ENCODE measurements at places on chromosomes 1 and 21.
A peak's percentile ranks its signal among the peaks of the same experiment; 100 is the strongest.

DNA sequence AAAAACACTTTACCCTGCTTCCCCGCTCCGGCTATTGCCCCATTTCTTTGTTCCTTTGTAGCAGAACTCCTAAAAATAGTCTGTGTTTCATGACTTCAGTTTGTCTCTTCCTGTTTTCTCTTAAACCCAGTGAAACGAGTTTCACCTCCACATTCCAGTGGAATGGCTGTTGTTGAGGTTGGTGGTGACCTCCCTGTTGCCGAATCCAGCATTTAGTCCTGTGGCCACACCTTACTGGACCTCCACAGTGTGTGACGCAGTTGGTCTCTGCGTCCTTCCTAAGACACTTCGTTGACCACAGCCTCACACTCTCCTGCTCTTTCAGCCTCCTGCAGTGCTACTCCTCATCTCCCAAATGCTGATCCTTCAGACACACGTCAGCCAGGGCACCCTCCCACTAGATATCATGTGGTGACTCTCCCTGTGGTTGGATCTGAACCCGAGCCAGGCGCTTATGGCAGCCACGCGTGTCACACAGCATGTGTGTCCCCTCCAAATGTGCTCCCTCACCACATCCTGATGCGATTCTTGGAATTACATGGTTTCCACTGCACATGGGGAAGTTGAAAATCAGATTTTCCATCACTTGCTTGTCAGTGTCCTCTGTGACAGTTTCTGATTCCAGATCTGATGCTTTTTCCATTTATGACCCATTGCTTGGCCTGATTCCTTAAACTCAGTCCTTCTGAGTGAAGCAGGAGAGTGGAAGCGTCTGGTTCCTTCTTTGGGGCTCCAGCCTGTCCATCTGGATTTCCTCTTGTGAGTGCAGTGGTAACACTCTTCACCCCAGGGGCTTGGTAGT, 99.1 kb upstream of the ARTN start:
- no peak for DNase-seq

- DNase-seq, result no peak
Measured at GRCh38 chr1:46798810-46799209, at the start of gene CYP4B1. Gene CYP4B1 (plus strand): TSS chr1:46799046. CDS start chr1:46799082, 36 bp downstream.

GRCh38 chr1:223140611-223141405, 2.2 kb downstream of the TLR5 start:
- DNase-seq, result no peak

DNA sequence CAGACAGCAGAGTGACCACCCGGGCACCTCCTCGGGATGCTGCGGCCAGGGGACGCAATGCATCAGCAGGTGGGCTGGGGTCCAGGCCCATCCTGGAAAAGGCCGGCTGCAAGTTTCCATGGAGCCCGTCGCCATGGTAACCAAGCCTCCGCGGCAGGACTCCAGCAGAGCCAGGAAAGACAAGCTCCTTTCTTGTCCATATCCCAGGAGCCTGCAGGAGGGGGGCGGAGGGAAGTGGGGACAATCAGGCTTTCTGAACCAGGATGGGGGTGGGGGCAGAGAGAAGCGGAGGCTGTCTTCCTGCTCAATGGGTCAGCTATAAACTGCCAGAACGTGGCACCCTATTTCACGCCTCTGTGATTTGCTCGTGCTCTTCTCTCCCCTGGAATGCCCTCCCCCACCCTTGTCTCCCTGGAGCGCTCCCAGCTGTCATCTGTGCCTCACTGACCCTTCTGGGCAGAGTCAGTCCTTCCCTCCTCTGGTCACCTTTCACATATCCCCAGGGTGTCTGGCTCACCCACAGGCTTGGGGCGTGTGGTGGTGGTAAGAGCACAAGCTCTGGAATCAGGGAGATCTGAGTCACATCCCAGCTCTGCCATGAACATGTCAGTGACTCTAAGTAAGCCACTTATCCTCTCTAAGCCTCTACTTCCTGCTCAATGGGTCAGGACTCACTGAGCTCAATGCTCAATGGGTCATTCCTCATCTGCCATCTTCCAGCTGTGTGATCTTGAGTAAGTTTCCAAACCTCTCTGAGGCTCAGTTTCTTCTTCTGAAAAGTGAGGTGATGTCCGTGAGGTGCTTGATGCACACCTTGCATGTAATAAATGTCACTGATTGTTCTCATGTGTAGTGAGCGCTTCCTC, 58.9 kb upstream of the LAPTM5 start:
- no peak for DNase-seq

- no peak for DNase-seq
Measured at GRCh38 chr1:160046494-160047110, 14.8 kb upstream of the PIGM start.

DNA sequence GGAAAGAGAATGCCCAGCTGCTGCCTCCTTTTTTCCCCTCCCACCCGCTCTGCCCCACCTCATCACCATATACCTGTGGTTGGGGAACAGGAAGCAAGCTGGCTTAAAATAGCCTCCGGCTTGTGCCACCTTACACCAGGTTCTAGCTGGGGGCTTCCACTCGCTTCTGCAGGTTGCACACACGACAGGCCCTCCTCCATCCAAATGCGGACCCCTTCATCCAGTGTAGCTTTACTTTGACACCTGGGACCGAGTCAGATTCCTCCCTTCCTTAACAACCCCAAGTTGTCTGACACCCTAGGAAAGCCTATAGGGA, 14.6 kb downstream of the BLACAT1 start:
- DNase-seq, result no peak

DNA sequence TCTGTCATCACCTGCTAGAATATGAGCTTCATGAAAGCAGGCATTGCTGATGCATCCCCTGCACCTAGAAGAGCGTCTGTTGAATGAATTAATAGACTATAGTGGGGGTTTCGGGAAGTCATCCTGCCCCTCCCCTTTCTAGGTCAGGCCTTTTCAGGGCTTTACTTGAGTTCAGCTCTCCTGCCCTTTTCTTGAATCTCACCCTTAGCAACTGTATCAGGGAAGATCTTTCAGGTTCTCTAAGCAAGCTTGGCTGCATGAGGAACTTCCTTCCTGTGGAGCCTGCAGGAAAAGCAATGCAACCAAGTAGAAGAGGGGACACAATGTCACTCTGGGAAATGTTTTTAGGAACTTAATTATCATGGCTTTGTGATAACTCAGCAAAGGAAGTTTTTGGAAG, 27.2 kb upstream of the KIAA0040 start:
- DNase-seq, result no peak

- no peak for DNase-seq
Measured at GRCh38 chr1:18855573-18855972, 3.9 kb downstream of the TAS1R2 start.

- DNase-seq, result peak; percentile 11
Measured at GRCh38 chr1:32754317-32755097, 51.9 kb upstream of the SYNC start.

GRCh38 chr1:159239551-159240220, 35.0 kb downstream of the ACKR1 start:
- DNase-seq, result no peak

- no peak for DNase-seq
Measured at GRCh38 chr1:231387770-231388669, 34.1 kb downstream of the EGLN1 start.

DNA sequence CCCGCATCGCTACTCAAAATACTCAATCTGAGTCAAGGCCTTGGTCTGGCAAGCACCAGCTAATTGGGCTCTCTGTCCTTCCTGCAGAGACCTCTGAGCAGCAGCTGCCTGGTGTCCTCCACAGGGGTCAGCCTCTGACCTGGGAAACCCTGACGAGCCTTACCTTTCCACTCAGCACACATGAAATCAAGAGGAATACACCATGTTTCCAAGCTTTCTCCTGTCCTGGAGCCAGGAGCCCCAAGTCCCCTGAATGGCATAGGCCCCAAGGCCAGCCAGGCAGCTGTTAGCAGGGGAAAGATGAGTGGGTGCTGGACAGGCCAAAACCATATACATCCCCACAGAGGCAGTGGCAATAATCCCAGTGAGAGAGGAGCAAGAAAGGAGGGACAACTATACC, 27.2 kb upstream of the TSPEAR start:
- no peak for DNase-seq

GRCh38 chr1:6969762-6970161, 184.5 kb downstream of the CAMTA1 start:
- DNase-seq, result no peak

DNA sequence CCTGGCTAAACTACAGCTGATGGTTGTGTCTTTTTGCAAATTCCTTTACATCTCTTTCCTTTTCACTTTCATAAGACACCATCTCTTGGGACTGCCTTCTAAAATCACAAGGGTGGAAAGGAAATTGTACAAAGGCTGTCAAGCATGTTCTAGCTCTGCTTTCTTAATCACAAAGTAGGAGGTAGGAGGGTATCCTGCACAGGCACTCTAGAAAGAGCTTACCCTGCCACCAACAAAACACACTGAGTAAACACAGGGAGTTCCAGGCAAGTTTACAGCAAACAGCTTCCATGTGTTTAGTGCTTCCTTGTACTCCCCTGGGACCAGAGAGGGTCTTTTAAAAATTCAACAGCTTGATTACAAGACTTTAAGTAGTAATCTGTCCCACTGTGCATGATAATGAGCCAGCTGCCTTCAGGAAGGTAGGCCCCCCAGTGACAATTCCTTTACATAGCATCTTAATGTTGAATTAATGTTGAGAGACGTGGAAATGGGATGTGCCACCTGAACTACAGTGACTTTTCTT, 2.4 kb downstream of the PLPP3 start:
- DNase-seq, result no peak

GRCh38 chr1:86461482-86461881, 7.2 kb upstream of the CLCA1 start:
- DNase-seq, result no peak

- DNase-seq, result no peak
Measured at GRCh38 chr1:54543729-54544496, 4.1 kb upstream of the ACOT11 start.

DNA sequence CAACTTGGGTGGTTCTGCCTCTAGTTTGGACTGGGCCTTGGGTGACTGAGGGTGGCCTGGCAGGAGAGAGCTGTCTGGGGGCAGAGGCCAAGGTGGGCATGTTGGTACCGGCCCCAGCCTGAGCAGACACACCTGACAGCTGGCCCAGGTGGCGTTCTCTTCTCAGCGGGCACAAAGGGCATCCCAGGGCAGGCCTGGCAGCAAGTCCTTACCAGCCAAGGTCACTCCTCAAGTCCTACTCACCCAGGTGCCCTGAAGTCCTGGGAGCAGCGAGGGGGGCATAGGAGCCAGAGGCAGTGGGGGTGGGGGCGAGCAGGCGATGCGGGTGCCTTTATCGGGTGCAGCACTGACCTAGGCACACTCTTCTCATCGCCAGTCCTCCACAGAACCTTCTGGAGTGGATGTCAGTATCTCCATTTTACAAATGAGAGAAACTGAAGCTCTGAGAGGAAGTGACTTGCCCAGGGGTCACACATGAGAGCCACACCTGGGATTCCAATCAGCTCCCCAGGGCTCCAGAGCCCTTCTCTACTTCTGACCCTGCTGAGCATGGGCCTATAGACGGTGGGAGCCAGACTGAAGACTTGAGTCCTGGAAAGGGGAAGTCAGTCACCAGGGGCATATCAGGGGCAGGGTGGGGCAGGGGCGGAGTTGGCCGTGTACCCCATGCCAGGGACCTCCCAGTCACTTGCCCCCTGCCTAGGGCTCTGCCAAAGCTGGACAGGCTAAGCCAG, 587 bp upstream of the SLC25A34 start:
- DNase-seq, result no peak

- no peak for DNase-seq
Measured at GRCh38 chr1:193157360-193157759, 29.1 kb downstream of the B3GALT2 start.

- no peak for DNase-seq
Measured at GRCh38 chr21:45423968-45424853, 19.2 kb downstream of the COL18A1 start.

DNA sequence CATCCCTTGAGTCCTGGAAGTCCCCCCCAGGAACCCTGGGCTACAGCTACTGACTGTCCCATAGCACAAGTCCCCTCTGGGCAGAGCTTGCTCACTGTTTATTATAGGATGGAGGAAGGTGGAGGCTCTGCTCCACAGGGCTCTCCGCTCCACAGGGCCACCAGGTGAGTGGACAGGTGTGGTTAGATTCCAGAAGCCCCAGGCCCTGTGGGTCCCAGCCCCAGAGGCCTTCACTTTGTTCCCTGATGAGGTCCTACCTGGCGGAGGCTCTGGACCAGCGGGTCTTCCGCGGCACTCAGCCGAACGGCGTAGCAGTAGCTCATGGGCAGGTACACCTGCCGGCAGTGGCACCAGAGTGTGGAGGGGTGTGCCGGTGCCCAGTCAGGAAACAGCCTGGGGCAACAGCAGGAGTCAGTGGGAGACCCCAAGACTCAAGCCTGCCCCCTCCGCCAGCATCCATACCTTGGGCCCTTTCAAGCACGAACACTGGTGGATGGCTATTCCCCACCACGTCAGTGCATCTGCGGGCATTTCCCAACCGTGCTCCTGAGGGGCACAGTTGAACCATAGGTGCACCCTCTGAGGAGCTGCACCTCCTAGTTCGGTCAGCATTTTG, 12.3 kb downstream of the LSS start:
- DNase-seq, result no peak

GRCh38 chr1:193457676-193458075, 271.3 kb upstream of the B3GALT2 start:
- no peak for DNase-seq

- no peak for DNase-seq
Measured at GRCh38 chr1:221886743-221887414, 145.0 kb upstream of the DUSP10 start.

GRCh38 chr1:12438349-12438924, 179.6 kb downstream of the DHRS3 start:
- DNase-seq, result no peak

GRCh38 chr1:204987689-204988088, 55.3 kb upstream of the CNTN2 start:
- DNase-seq, result no peak

Data from stimulated activated CD4-positive, alpha-beta T cell treated with anti-CD3 and anti-CD28 coated beads, Interleukin-15, amount 100 ng/mL, for 1 hour (primary cell).